ENCODE measurements at places on chromosomes 11 and 22. TPM values are rescaled to one million over a fixed set of nuclear protein-coding genes. Genes with fewer than 3 reads are reported as not detected.
A peak's percentile ranks its signal among the peaks of the same experiment; 100 is the strongest.

DNA sequence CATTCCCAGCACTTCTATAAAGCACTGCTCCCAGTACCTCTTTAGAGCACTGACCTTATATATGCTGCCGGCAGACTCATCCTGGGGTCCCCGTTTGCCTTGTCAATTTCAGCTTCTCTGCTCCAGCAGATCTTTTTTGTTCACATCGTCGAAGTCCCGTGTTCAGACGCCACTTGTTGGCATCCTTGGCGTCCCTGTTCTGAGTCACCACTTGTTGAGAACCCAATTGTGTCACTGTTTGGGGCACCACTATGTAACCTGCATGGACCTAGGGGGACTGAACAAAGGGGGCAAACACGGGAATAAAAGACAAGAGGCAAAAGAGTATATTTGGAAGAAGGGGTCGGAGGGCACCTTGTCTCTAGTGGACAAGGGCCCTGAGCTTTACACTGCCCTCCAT lies 25.5 kb downstream of the OR10A6 start:
- peaks cover 75% of the 10 kb centered on the region for H3K4me1 ChIP-seq
- peak overlapping the region; percentile 52 for H3K4me3 ChIP-seq
- H3K27ac ChIP-seq, result peak overlapping the region; percentile 44
- no peak for DNase-seq
- no peaks in the 10 kb centered on the region for H3K27me3 ChIP-seq

GRCh38 chr11:109036011-109036410 lies 371.1 kb downstream of the DDX10 start:
- no peak overlapping the region for H3K27ac ChIP-seq
- no peak for DNase-seq
- no peaks in the 10 kb centered on the region for H3K4me1 ChIP-seq
- no peak overlapping the region for H3K4me3 ChIP-seq

- H3K4me1 ChIP-seq, result no peaks in the 10 kb centered on the region
- H3K4me3 ChIP-seq, result no peak overlapping the region
These were observed 125.3 kb upstream of the B3GAT1 start for GRCh38 chr11:134537296-134537695.

Gene SERHL2
- 4.9 TPM for total RNA-seq

Measured in PC-3 (cell line).